ENCODE measurements at places on chromosomes 4 and X.

DNA sequence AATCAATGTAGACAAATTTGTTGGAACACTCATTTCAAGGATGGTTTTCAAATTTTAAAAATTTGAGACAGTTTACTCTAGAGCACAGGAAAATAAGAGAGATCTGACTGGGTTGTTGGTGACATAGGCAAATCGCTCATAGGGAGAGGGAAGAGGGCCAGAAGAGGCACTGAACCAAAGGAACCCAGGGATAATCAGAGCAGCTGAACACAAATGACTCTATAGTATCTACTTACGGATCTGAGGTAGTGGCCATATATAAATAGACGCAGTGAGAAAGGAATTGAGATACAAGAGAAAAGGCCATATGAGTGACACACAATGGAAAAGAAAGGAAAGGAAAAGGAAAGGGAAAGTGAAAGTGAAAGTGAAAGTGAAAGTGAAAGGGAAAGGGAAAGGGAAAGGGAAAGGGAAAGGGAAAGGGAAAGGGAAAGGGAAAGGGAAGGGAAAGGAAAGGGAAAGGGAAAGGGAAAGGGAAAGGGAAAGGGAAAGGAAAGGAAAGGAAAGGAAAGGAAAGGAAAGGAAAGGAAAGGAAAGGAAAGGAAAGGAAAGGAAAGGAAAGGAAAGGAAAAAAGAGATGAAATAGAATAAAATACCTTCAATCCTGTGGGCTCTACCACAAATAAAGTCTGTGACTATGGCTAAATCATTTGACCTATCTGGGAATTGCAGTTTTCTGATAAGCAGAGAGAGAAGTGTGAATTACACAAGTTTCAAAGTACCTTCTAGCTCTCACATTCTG lies 759.2 kb downstream of the DMD start:
- DNase-seq: no peak

- DNase-seq: no peak
Measured at GRCh38 chr4:825971-826330, at the start of gene CPLX1. CPLX1 (minus strand) TSS chr4:826129; CDS start chr4:824522, 1,607 bp downstream.

DNA sequence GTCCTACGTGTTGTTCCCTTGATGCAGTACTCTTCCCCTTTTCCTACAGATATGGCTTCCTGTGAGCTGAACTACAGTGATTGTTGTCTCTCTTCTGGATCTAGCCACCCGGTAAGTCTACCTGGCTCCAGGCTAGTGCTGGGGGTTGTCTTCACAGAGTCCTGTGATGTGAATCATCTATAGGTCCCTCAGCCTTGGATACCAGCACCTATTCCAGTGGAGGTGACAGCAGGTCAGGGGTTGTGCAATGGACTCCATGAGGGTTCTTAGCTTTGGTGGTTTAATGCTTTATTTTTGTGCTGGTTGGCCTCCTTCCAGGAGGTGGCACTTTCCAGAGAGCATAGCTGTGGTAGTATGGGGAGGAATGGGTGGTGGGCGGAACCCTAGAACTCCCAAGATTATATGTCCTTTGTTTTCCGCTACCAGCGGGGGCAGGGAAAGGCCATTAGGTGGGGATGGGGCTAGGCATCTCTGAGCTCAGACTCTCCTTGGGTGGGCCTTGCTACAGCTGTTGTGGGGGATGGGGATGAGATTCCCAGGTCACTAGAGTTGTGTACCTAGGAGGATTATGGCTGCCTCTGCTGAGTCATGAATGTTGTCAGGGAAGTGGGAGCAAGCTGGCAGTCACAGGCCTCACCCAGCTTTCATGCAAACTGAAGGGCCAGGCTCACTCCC lies 121.4 kb upstream of the ANKRD50 start:
- no peak for DNase-seq

DNA sequence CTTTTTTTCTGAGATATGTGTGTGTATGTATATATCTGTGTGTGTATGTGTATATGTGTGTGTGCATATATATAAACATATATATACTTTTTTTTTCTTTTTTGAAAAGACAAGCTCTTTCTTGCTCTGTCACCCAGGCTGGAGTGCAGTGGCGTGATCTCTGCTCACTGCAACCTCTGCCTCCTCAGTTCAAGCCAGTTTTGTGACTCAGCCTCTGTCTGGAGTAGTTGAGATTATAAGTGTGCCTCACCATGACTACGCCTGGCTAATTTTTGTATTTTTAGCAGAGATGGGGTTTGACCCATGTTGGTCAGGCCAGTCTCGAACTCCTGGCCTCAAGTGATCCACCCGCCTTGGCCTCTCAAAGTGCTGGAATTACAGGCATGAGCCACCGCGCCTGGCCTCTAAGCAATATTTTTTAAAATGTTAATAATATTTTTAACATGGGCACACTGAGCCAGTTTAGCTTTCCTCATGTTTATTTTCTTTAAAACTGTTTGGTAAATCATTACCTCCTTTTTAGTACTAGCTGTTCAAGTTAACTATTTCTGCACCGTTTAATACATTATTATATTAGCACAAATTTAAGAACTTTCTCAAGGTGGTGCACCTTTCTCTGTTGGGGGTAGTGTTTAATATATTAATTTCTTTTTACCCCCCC lies 33.3 kb downstream of the BBS12 start:
- DNase-seq: peak; percentile 88

DNA sequence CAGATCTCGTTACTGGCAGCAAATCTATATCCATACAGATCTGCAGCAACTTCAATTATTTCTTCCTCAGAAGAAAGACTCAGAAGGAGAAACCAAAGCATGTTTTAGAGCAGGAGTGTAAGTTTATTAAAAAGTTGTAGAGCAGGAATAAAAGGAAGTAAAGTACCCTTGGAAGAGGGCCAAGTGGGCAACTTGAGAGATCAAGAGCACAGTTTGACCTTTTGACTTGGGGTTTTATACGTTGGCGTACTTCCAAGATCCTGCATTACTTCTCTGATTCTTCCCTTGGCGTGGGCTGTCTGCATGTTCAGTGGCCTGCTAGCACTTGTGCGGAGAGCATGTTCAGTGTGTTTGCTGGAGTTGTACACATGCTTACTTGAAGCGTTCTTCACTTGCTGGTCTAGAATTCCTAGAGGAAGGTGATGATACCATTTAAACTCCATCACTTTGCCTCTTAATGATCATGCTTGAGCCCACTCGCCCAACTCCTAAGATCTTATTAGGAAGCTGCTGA lies 1114.7 kb upstream of the PABPC4L start:
- DNase-seq: no peak

DNA sequence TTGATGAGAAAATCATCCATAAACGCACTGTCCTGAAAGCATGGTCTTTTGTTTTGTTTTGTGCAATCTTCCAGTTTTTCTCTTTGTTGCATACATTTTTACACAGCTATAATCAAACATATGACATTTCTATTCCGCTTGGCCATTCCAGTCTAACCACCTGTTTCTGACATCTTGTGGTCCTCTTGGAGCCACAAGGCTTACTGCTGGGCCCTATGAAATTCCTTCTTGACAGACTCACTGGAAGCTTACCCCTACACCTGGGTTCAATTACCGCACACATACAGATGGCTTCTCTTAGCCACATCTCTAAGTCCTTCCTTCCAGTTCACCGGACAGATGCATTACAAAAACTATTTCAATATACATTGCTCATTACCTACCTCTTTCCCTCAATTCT lies 72.4 kb downstream of the PAPSS1 start:
- no peak for DNase-seq

- DNase-seq: peak; percentile 11
Measured at GRCh38 chr4:177185151-177185550, 124.5 kb upstream of the NEIL3 start.

DNA sequence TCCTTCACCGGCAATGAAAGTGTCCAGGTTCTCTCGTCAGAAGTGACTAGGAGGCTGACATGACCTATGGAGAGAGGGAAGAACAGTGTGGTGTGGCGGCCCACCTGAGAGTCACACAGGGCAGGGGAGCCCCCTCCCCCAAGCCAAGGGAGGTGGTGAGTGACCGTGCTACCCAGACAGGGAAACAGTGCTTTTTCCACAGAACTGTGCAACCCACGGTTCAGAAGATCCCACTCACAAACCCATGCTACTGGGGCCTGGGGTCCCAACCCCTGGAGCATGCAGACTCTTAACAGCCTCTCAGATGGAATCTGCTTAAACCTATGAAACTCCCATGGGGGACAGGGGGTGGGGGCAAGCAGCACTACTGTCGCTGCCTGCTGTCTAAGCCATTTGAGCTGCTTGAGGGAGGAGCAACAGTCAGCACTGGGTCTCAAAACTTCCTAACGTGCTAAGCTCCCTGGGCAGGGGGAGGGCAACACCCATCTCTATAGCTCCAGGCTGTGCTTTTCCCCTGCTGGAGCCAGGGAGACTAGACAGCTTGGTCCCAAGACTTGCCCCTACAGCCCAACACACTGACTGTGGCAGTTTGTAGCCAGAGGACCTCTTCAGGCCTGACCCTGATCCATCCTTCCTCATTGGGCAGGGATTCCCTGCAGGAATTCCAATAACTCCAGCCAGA lies 850.4 kb upstream of the AADAT start:
- no peak for DNase-seq

DNA sequence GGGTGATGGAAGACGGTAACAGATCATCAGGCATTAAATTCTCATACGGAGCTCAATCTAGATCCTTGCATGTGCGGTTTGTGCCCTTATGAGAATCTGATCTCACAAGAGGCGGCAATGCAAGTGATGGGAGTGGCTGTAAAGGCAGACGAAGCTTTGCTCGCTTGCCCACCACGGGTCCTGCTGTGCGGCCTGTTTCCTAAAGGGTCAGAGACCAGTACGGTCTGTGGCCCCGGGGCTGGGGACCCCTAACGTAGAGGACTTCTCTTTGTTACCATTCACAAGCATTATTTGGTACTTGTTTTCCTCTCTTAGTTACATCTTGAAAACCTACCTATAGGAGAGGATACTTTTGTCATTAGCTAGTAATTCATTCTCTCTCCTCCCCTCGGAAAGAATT lies 221.0 kb downstream of the ADAM29 start:
- DNase-seq: no peak

GRCh38 chr4:118784776-118785175 lies 51.1 kb downstream of the SEC24D start:
- no peak for DNase-seq

GRCh38 chr4:112145790-112146501 lies 692 bp downstream of the FAM241A start:
- peak; percentile 57 for DNase-seq

- peak; percentile 24 for DNase-seq
Measured at GRCh38 chr4:96315815-96316214, 475.9 kb downstream of the PDHA2 start.

- peak; percentile 40 for DNase-seq
Measured at GRCh38 chr4:176387571-176387970, 67.8 kb downstream of the SPCS3 start.

DNA sequence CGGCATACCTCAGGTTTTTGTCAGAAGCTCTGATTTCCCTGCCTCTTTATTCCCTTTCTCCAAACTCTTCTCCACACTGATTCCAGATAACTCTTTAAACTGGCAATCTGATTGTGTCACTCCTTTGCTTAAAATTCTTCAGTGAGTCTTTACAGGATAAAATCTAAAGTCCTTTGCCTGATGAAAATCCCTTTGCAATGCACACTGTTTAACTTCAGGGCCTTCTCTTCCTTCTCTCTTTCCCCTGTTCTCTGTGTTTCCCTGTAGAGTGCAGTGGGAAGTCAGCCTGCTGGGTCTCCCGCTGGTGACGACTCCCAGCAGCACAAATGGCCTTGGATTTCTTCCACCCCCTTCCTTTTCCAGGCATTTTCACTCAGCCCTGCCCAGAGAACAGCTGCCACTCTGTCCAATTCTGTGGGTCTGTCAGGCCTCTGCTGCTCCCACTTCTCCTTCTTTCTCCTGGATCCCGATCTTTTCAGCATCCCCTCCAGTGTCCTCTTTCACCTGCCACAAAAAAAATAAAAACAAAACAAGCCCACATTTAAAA lies 189.9 kb upstream of the NWD2 start:
- no peak for DNase-seq

GRCh38 chr4:81471298-81471587 lies 464 bp downstream of the RASGEF1B start:
- DNase-seq: peak; percentile 4

DNA sequence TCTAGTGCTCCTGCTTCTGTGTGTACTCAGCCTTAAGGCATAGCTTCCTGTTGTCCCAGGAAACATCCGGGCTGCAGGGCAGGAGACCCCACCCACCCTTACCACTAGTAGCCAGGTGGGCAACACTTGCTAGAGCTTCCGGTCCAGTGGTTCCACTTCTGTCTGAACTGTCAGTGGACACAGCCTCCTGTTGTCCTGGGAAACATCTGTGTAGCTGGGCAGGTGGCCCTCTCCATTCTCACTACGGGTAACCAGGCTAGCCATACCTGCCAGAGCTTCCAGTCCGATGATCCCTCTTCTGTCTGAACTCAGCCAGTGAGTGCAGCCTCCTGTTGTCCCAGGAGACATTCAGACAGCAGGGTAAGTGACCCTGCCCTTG lies 372.2 kb downstream of the INPP4B start:
- DNase-seq: no peak

DNA sequence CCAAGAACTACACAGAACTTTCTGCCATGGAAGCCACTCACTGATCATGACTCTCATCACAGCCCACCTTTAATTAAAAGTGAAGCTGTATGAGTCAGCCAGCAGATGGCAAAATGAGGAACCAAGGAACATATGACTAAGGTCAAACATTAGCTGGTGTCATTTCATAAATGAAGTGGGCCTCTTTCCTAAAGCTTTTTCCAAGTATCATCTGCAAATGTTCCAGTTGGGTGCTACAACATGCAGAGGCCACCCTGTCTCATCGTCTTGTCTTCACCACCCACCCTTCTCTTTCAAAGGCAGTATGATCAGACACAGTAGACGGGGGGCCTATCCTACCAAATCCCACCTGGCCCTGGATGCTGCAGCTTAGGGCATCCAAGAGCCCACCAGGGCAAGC lies 9.2 kb upstream of the EOLA1 start:
- no peak for DNase-seq

DNA sequence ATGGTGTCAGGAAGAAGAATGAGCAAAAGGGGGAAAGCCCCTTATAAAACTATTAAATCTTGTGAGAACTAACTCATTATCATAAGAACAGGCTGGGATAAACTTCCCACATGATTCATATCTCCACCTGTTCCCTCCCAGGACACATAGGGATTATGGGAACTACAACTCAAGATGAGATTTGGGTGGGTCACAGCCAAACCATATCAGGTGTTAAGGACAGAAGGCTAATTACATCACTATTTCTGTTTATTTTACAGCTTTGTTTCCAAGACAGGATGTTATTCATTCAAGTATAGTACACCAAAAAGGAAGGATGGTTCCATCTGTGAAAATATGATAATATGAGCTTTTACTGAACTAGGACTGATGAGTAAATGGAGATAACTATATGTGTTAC lies 63.7 kb upstream of the ARSJ start:
- DNase-seq: no peak

GRCh38 chr4:177323416-177323815 lies 13.7 kb downstream of the NEIL3 start:
- DNase-seq: no peak

- DNase-seq: no peak
Measured at GRCh38 chr4:119894650-119895208, 171.9 kb downstream of the MAD2L1 start.

DNA sequence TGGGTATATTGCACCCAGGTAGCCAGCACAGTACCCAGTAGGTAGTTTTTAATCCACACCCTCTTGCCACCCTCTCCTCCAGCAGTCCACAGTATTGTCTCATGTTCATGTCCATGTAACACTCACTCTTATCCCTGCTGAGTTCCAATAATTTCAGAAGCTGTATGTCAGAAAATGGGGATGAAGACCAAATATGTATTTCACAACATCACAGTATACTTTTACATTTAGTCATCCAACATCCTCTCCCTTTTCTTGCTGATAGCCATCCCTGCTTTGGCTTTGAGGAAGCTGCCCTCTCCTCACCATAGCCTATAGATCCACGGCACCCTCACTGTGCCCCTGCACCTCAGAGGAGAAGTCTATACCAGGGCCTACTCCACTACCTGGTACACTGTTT lies 126.0 kb upstream of the LDB2 start:
- peak; percentile 16 for DNase-seq

Measured in choroid plexus epithelial cell (primary cell).